ENCODE measurements at places on chromosomes 1 and 21.

DNA sequence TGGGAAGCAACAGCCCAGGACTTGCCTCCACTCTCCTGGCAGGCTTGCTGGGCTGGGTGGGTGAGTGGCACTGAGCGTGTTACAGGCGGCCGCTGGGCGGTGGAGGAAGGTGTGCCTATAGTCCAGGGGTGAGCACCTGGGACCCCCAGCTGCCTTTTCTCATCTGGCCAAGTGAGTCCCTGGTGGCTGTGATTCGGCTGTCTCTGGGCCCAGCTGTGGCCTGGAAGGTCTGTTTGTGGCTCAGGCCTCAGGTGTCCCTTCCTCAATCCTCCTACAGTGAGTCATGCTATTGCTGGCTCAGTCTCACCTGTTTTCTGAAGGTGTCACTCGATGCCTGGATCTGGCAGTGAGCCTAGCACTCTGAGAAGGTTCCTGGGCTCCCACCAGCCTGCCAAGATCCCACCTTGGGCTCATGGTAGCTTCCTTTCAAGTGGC lies 564.2 kb downstream of the PTPRU start:
- no peak for DNase-seq

DNA sequence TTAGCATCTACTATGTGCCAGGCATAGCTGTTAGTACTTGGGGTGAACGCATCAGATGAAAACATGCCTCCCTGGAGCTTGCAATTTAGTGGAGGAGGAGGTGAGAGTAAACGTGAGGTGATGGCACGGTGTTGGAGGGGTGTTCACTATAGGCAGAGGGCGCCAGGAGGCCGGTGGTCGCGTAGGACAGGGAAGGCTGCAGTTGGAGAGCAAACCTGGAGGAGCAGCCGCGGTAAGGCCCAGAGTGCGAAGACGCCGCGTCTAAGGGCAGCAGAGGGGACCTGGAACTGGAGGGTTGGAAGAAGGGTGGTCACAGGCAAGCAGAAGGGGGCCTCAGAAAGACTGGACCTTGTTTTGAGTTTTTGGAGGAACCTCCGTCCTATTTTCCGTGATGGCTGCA lies 30.2 kb upstream of the TRIM17 start:
- no peak for DNase-seq

DNA sequence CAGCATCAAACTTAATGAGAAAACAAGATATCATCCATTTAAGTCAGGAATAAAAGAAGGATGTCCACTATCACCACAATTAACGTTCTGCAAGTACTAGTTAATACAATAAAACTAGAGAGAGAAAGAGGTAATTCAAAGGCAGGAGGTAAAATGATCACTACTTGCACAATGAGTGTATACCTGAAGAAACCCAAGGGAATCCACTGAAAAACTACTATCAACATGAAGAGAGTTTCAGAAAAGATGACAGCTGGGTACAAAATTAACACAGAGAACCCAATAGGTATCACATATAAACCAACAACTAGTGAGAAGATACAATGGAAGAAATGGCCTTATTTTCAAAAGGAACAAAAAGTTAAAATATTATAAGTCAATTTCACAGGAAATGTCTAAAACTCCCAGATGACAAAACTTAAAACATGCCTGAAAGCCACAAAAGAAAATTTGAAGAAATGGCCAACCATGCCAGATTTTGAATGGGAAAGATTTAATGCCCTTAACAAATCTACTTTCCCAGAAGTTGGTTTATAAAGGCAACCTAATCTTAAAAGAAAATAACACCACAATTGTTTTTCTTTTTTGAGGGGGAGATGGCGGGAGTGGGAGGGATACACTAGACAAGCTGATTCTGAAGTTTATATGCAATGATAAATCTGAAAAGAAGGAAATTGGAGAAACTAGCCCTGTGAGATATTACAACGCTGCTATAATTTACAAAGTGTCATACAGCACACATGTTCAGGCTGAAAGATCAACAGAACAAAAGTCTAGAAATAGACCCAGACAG lies 17.8 kb downstream of the VPS26C start:
- no peak for DNase-seq

GRCh38 chr1:173255214-173255813 lies 48.2 kb upstream of the TNFSF4 start:
- peak; percentile 19 for DNase-seq

- peak; percentile 73 for DNase-seq
Measured at GRCh38 chr1:173009597-173009996, 41.1 kb downstream of the TNFSF18 start.

Measured in muscle of leg (tissue), 16 donors.